ENCODE measurements at places on chromosomes 1 and 21.

DNA sequence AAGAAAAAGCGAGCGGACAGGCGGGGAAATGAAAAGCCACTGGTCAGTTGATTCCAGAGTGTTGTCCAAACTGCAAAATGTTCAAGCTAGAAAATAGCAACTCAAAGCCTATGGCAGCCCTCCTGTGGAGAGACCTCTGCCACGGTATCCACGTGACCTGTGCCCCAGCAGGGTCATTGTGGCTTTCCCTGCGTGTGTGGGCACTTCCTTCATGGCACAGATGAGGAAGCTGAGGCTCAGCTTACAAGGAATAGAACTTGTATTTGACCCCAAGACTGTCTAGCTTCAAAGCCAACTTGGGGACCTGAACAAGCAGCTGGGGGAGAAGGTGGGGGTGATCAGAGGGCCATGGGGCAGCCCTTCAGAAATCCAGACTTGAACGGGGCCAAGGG lies 15.6 kb upstream of the PLEKHG5 start:
- no peak for DNase-seq

DNA sequence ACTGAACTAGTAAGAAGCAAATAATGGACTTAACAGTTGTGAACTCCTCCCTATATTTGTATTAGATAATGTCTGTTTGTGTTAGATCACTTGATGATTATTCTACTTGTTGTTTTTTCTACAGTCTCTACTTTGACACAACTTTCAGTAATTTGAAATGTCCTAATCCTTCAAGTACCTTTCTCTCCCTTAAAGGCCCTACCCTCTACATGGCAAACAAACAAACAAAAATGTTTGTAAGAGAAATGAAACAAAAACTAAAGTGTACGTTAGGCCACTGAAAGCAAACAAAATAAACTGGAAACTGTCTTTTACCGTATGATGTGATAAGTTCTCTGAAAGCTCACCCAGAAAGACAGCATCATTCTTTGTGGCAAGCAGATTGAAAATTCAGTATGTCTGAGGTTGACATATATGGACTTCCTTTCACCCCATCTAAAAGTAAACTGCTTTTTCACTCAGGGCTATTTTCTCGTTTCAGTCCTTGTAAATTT lies 255.9 kb upstream of the SNX7 start:
- no peak for DNase-seq

DNA sequence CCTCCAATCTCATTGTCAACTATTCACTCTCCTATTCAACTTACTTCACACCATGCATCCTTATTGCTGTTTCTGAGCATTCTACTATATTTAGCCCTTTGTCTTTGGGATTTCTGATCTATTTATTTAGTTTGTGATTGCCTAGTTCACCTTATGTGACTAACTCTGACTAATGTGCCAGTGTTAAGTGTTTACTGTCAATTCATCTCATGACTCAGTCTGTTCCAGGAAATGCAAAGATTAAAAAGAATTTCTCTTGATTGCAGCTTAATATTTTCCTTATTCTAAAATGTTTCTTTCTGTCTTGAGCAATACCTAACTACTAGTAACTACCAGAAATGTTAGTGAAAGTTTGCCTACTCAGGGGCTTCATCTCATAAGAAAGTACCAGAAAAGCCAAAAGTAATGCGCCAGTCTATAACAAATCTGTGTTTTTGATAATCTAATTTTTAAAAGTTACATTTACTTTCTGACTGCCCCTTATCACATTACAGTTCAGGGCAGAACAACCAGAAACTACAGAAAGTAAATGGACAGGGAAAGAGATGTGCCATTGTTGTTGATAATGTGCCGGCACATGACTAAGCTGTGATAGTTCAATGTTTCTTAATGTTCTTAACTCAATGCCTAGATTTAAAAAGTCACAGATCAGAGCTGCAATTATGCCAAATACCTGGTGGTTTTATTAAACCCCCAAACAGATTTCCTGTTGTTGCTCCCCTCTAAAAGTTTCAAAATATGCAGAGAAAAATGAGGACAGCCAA lies 556.5 kb downstream of the PTBP2 start:
- no peak for DNase-seq

- no peak for DNase-seq
Observed at GRCh38 chr1:112882271-112882744, 73.7 kb downstream of the SLC16A1 start.

DNA sequence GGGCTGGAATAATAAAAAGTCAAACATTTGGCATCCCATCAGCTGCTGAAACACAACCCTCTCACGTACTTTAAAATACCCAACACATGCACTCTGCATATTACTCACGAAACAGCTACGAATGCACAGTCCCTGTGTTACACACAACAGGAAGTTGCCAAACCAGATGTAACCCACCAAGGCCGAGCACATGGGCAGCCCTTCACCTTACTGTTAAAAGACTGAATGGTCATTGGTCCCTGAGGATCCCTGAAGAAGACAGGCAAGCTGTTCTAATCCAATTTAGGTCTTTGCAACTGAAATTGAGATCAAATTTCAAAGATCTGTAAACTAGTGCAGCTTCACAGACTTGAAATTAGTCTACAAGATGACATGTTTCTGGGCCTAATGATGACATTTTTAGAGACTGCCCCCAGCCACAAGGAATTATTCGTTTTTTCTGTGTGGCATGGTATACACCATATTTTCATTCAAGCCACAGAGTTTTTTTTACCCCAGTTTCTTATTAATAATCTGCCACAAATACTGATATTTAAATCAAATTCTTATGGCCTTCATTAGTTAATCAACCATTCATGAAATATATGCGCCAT lies 25.6 kb upstream of the IER5 start:
- peak; percentile 60 for DNase-seq

- DNase-seq: peak; percentile 79
Observed at GRCh38 chr21:39518055-39518846, 66.5 kb downstream of the SH3BGR start.

GRCh38 chr1:186865253-186865652 lies 36.5 kb downstream of the PLA2G4A start:
- DNase-seq: peak; percentile 65

DNA sequence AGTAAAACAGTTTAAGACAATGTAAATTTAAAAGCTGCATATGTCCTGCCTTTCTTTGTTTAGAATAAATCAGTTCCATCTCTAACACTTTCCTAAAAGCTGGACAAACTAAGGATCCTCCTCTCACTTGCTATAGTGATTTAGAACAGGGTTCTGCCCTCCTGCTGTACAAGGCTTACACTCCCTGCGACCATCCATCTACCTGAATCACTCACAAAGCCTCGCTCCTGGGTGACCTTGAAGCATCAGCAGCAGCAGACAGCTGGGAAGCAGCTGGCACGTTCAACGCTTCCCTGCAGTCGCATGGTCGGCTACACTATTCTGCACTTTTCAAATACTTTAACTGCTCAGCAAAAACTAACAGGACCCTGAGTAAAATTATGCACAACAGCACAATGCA lies 128.0 kb downstream of the NTPCR start:
- DNase-seq: no peak

- DNase-seq: no peak
Observed at GRCh38 chr1:81298266-81298665, 502.5 kb upstream of the ADGRL2 start.

DNA sequence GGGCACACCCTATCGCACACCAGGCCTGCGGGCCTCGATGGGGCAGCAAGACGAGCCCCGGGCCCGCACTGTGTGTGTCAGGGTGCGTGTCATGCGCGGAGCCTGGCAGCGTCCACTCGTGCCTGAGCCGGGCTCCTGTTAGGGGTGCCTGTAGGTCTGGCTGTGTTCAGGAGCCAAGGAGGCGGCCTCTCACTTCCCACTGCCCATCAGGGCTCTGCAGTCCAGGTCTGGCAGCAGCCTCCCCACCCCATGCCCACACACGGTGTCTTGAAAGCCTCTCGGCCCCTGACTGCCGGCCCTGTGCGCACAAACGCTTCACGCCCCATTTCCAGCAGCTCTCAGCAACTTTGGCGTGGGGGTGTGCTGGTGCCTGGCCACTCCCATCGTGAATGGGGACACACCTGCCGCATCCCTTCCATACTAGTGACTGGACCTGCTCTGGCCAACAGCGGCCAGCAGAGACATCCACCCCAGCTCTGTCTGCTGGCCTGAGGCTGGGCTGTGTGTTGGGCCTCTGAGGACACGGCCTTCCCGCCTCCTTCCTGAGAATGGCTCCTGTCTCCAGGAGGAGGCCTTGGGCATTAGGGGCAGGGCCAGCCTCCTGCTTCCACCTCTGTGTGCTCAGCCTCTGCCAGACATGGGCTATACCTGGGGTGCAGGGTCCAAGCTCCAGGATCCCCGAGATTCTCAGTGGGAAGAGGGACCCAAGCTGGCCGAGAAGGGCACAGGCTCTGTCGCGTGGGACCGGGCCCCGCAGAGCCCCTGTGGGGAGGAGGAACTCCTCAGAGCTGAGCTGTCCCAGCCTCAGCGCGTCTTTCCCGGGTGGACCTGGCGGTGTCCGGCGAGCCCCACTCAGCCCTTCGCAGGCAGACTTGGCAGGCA lies 41.8 kb upstream of the ACTRT2 start:
- DNase-seq: no peak

DNA sequence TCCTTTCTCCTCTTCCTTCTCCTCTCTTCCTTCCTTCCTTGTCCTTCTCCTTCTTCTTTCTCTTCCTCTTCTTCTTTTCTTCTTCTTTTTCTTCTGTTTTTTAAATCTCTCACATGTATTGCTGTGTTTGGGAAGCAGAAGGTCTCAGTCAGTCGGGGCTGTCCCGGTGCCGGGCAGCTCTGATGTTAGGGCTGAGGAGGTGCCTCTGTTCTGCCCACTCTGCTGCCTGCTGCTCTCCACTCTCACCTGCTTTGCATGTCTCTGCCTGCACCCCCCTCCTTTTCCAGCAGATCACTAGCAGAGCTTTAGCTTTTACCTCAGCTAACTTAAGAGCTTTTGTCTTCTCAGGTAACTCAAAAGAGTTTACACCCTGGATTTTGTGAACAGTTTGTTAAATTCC lies 276.6 kb downstream of the CHRM3 start:
- DNase-seq: no peak

DNA sequence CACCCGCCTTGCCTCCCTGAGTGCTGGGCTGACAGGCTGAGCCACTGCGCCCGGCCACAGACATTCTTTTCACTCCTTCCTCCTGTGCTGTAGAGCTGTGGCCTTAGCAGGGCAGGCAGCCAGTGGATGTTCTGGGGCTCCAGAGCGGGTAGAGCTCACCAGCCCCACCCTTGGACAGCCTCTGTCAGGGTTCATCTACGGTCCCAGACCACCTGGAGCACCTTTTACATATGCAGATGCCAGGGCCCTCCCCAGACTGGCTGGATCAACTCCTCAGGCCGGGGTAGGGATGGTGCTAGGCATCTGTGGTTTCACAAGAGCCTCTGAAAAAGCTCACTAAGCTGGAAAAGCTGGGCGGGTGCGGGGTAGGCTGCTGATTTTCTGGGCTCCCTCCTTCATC lies 4.6 kb downstream of the ATP13A2 start:
- DNase-seq: no peak

- DNase-seq: no peak
Observed at GRCh38 chr1:22709227-22709626, 1.4 kb upstream of the EPHB2 start.

Measured in RPMI8226 (cell line).